ENCODE measurements at places on chromosomes 6 and 20. TPM values are rescaled to one million over a fixed set of nuclear protein-coding genes. Genes with fewer than 3 reads are reported as not detected.
A peak's percentile ranks its signal among the peaks of the same experiment; 100 is the strongest.

GRCh38 chr6:105982761-105983540 is 103.2 kb upstream of the PRDM1 start:
- DNase-seq: no peak

DNA sequence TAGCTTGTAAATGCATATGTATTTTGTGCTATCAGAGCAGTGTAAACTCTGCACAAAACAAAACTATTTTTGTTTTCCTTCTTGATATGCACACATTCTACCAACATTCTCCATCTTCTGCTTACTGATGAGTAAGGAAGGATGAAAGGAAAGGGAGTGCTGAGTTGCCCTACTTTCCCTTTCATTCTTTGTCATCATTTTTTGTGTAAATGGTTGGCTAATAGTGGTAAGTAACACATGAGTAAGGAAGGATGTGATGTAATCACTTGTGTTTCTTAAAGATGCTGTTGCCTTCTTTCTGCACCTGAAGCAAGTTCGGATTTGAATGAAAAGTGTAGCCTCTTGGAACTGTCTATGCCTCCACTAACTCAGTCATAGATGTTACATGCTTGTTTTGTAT is 4.6 kb upstream of the REV3L start:
- peak; percentile 78 for DNase-seq

GRCh38 chr20:19682249-19682648 is 75.8 kb upstream of the RIN2 start:
- DNase-seq: no peak

DNA sequence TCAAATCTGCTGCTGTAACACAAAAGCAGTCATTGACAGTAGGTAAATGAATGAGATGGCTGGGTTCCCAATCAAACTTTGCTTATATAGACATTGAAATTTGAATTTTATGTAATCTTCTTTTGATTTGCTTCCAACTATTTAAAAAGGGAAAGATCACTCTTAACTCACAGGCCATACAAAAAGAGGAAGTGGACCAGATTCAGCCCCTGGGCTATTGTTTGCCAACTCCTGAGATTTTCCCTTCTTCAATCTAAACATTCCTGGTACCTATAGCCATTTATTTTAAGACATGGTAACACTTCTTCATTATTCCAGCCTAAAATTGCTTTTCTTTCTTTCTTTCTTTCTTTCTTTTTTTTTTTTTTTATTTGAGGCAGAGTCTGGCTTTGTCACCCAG is 260.6 kb downstream of the TFAP2A start:
- DNase-seq: no peak

Gene CGAS
- 8.7 TPM for total RNA-seq

Gene BCAS1
- total RNA-seq: under 0.01 TPM
